ENCODE measurements at places on chromosomes 12 and 14. TPM values are rescaled to one million over a fixed set of nuclear protein-coding genes. Genes with fewer than 3 reads are reported as not detected.

DNA sequence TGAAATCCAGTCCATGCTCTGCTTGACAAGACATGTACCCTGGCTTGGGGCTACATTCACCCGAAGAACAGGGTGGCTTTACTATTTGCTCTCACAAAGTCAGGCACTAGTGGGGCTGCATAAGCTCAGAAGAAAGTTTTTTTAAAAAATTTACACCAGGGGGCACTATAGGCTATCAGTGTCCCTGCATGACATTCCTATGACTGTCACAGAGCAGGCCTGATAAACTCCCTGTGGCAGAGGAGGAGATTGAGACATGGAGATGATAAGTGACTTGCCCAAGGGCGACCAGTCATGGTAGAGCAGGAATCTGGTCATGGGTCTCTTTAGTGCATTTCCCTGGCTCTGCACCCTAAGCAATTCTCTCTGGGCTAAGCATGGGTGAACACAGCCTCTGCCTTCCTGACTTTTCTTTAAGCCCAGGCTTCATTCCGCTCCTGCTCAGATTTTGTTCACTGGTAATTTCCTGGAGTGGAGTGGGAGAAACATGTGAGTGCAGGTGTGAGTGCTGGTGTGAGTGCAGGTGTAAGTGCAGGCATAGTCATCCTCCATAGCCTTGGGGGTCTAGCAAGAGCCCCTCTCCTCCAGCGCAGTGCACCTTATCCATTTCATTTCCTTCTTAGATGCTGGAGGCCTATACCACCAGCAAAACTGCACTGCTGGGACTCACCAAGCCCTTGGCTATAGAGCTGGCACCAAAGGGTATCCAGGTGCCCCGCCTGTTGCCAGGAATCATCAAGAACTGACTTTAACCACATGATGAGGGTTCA is 91.6 kb downstream of the DHRS2 start:
- DNase-seq: no peak

DNA sequence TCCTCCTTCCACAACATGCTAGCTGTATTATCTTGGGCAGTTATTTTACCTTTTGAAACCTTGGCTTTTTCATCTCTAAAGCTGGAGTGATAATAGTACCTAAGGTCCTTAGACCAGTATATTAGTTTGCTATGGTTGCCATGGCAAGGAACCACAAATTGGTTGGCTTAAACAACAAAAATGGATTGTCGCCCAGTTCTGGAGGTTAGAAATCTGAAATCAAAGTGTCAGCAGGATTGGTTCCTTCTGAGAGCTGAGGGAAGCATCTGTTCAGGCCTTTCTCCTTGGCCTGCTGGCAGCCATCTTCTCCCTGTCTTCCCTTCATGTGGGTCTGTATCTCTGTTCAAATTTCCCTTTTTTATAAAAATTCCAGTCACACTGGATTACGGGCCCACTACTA is 55.5 kb upstream of the SLC35F4 start:
- DNase-seq: no peak

The CIDEB gene
- 9.2 TPM for polyA plus RNA-seq

GRCh38 chr12:54593725-54594124 is 5.3 kb upstream of the PPP1R1A start:
- DNase-seq: no peak

The PLEK2 gene
- polyA plus RNA-seq: not detected

The A2M gene
- not detected for polyA plus RNA-seq

DNA sequence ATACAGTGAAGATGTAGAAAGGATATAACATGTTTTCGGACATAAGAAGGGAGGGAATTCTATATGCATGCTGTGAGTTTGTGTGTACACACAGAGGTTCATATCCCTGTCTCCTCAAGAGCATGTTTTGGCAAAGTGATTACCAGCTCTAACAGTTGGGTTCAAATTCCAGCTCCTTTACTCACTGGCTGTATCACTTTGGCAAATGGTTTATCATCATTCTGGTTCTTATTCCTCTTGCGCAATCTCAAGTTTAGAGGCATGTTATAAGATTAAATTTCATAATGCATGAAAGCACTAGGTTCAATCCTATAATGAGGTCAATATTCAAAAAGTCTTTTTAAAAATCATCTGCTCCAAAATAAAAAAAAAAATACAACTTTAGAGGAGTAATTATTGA is 107.7 kb upstream of the LRFN5 start:
- DNase-seq: no peak

DNA sequence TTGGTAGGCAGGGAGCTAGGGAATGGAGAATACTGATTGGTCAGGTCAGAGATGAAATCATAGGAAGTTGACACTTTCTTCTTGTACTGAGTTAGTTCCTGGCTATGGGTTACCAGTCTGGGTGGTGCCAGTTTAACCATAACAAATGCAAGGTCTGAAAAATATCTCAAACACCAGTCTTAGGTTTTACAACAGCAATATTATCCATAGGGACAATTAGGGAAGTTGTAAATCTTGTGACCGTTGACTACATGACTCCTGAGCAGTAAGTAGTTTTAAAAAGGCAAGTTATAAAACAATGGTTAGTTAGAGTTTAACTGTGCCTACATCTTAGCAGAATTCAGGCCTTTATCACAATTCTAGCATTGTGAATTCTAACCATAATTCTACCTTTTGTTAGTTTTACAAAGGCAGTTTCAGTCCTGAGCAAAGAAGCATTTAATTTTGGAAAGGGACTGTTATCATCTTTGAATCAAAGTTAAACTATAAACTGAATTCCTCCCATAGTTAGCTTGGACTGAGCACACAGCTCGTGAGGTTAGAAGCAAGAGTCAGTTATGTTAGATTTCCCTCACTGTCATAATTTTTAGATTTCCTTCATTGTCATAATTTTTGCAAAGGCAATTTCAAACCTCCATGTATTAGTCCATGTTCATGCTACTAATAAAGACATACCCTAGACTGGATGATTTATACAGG is 19.7 kb upstream of the MON2 start:
- no peak for DNase-seq

- no peak for DNase-seq
These were observed 212.2 kb downstream of the KIF26A start for GRCh38 chr14:104350463-104351185.

GRCh38 chr14:21257394-21257909 is 11.8 kb downstream of the HNRNPC start:
- no peak for DNase-seq

DNA sequence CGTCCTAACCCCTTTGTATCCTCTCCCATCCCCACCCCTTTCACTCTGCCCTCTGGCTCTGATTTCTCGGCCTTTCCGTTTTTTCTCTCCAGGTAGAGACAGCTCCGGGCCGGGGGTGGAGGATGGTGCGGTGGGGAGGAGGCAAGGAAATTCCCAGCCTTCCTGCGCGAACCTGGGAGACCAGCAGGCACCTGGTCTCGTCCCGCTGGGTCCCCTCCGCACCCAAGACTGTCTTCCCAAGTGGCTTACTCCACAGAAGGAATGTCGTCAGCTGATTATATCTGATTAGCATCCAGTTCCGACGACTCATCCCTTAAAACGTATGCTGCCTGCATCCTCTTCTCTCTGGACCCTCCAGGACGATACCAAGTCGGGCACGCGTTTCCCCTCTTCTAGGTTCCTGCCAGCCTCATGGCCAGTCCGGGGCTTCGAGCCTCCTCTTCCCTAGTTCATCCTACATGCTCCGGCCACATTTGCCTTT is 42.2 kb upstream of the CAPRIN2 start:
- no peak for DNase-seq

DNA sequence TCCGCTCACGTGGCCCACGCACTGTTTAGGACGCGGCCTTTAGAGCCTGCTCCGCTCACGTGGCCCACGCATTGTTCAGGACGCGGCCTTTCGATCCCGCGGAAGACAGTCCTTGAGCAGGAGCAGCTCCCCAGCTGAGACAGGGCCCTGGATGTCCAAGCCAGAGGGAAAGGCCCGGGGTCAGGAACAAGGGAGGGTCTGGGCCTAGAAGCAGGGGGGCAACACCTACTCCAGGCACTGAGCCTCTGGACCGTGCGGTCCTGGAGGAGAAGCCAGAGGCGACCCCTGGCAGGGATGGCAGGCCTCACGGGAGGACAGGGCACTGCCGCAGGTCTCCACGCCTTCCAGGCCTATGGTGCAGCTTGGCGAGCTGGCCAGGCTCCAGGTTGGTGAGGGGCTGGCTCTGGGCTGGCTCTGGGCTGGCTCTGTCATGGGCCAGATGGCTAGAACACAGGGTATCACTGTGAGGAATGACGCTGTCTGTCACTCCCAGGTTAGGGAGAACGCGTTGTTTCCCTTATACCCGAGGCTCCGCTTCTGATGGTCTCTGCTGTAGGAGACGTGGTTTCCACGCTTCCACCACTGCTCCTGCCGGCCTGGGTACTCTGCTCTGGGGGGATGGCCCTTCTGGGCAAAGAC is 341.7 kb downstream of the TMEM121 start:
- no peak for DNase-seq

DNA sequence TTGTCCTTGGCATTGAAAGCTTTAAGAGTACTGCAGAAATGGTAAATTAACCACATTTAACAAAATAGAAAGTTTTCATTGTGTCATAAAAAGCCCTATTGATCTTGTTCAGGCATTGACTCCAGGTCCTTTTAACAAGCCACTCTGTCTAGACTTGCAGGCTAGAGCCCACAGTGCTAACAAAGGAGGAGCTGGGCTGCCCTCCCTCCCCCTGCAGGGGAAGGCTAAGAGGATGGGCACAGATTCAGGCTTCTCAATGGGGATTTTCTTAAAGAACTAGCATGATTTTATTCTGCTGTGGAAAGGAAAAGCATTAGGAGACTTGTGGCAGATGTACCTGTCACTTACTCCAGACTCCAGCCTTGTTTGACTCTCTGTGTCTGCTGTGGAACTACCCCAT is 463.6 kb downstream of the NRXN3 start:
- DNase-seq: no peak

DNA sequence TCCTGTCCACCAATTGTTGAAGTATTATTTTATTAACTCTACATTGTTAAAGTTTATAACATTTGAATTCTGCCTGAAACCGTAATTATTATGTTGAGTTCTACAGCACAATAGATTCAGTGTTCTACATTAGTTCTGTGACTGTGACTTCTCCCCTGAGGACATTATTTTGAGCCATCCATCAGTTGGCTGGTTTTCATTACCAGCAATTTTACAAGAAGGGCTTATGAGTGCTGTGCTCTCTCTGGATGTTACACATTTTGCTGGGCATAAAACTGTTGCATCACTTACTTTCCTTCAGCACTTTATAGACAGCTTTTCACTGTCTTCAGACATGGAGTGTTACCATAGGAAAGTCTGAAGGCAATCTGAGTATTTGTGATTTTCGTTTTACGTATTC is 118.2 kb upstream of the KITLG start:
- DNase-seq: no peak

GRCh38 chr14:54901380-54902142 is 1.1 kb downstream of the GCH1 start:
- no peak for DNase-seq

The RTL1 gene
- polyA plus RNA-seq: not detected

DNA sequence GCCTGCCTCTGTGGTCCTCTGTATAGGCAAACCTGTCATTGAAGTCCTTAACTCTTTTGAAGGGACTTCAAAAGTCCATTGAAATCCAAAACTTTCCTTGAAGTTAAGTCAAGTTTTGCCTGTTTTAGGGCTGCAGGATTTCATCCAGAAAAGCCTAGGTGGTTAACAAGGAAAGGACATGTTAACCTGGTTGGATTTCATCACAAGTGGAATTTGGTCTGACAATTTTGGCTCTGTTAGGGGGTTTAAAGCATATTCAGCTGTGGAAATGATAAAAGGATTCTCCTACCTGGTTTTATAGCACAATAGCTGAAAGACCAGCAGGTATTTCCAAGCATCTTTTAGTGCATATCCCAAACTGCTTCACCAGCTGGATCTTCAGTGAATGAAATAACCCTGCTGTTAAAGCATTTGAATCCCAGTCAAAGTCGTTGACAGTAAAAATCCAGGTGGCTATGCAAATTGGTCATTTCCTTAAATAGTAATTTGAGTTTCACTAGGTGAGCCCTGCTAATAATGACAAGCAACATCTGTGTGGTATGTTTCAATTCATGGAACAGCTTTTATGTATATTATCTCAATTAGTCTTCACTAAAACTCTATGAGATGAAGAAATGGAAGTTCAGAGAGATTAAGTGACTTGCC is 400.5 kb downstream of the ETNK1 start:
- no peak for DNase-seq

DNA sequence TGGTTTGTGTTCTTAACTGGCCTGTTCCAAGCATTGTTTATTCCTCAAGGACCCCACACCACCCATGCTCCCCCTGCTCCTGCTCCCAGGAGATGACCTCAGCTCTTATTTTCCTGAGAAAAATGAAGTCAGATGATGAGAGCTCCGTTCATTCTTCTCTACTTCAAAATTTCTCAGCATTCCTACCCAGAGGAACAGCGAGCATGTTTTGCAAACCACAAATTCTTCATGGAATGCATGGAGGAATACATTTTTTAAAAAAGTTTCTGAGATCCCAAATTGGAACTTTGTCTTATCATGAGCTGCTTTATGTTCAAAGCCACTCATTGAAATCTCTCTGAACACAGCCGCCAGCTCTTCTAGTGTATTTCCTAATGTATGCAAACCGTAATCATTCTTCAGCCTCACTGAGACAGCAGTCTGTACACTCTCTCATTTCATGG is 44.9 kb downstream of the SYNE2 start:
- DNase-seq: no peak

GRCh38 chr14:80208461-80208860 is 2.8 kb downstream of the DIO2 start:
- no peak for DNase-seq

GRCh38 chr12:13609894-13610679 is 371.3 kb downstream of the GRIN2B start:
- DNase-seq: no peak

DNA sequence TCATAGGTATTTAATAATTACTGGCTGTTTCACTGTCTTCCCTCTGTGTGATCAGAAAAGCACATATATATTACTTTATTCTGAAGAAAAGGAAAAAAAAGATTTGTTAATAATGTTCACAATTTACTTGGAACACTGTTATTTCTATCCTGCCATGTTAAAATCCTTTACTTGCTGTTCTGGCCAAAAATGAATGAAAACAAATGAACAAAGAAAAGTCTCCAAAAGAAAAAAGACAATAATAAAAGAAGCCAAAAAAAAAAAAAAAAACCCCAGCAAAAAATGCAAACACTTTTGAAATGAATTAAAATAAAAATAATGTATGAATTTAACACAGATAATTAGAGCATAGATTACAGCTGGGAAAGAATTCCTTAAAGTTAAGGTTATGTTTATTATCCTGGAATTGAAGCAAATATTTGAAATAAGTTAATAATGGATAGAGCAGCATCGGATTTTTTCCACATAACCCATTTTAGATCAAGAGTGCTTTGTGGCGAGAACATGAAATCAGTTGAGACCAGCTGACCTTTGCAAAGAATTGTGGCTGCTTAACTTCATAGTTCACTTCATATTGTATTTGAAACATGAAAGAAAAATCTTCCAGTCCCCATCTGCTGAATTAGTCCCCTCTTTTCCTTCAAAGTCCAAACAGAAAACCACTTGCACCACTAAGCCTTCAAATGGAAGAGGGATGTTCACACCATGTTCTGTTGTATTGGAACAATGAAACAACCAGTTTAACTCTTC is 444.8 kb downstream of the ADAMTS20 start:
- DNase-seq: no peak

GRCh38 chr12:113582521-113583218 is 111.0 kb upstream of the LHX5 start:
- no peak for DNase-seq

GRCh38 chr14:105180592-105181548 is at the start of gene NUDT14:
Gene NUDT14 (minus strand): TSS chr14:105181312. CDS start chr14:105181209, 103 bp downstream.
- peak; percentile 81 for DNase-seq

The LEMD3 gene
- polyA plus RNA-seq: 31.4 TPM
